ENCODE measurements at places on chromosomes 12 and 14.
A peak's percentile ranks its signal among the peaks of the same experiment; 100 is the strongest.

- no peak for DNase-seq
These were observed 84.6 kb upstream of the GRIN2B start for GRCh38 chr12:14066021-14066420.

DNA sequence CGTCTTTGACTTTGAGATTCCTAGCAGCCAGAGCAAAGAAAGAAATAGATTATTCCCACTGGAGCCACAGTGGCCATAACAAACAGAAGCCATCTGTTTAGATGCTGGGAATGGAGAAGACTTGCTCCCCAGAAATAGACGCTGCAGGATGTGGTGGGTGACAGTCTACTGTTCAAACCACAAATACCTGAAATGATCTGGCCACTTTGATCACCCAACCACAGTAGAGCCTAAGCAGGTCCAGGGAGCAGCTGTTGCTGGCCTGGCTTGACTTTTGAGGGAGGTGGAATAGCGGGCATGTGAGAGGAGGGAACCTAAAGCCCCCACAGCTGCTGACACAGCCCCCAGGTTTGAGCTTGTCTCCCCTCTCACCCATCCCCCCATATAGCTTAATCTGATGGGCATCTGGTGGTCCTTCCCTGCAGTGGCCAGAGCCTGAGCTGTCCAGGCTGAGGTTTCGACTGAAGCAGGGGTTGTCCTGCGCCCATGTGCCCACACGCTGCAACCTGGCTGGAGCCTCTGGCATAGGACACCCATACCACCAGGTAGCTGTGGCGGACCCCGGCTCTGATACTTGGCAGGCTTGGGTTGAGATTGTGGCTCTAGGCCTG lies 38.7 kb downstream of the SH2B3 start:
- DNase-seq = no peak

- DNase-seq = no peak
These were observed 43.6 kb upstream of the VSX2 start for GRCh38 chr14:74195623-74196022.

GRCh38 chr12:107467716-107468115 lies 217.9 kb upstream of the PWP1 start:
- DNase-seq = peak; percentile 62

GRCh38 chr14:103391048-103391447 lies 5.8 kb downstream of the MARK3 start:
- peak; percentile 62 for DNase-seq

DNA sequence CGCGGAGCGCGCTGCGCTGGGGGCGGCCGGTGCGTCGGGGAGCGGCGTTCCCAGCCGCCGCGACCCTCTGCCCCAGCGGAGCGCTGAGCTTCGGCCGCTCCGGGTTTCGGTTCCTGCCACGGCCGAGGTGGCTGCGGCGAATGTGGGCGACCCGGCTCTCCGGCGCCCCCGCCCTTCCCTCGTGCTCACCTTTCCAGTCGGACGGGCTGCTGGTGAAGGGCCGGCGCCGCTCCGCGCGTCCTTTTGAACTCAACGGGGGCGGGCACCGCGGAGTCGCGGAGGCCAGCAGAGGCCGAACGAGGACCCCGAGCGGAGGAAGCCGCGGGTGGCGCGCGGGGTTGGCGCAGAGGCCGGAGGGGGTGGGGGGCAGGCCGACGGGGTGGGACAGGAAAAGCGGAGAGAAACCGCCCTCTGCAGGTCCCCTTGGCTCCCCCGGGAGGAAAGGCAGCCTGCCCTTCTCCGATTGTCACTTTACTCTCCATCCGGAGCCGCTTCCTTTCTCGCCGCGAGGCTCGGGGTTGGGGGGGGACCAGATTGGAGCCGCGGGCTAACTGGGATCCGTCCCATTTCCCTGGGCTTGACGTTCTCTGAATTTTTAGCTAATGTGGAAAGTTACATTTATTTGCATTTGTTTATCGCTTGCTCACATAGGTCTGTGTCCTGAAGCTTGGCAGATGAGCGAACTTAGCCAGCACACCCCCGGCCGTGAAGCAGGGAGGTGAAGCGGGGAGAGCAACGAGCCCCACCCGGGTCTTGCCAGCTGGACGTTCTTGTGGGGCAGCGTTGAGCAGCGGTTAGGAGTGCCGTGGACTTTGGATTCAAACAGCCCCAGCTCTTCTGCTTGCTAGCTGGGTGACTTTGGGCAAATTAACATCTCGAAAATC lies at the start of gene SMAGP:
Gene SMAGP, minus strand, starts transcription at position 349 of the 884 bp plus-strand sequence. CDS start 1,137 bp downstream, outside the sequence.
- peak; percentile 90 for DNase-seq

GRCh38 chr12:46107591-46107990 lies 117.2 kb upstream of the SCAF11 start:
- no peak for DNase-seq

- no peak for DNase-seq
These were observed 42.0 kb downstream of the NCOR2 start for GRCh38 chr12:124525455-124525854.

DNA sequence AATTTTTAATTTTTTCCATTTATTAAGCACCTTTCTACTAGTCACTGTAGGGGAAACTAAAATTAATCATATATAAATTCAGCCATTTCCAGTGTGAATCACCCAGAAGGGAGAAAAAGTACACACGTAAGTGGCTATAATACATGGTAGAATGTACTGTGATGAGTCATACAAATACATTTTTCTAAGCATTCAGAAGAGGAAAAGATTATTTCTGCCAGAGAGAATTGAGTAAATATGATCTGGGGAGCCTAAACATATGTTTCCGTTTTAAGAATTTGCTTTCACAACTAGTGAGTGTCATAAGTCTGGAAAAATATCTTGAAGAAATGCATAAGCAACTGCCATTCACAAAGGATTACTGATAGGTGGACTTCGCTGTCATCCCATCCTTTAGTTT lies 102.8 kb downstream of the TGFB3 start:
- no peak for DNase-seq

DNA sequence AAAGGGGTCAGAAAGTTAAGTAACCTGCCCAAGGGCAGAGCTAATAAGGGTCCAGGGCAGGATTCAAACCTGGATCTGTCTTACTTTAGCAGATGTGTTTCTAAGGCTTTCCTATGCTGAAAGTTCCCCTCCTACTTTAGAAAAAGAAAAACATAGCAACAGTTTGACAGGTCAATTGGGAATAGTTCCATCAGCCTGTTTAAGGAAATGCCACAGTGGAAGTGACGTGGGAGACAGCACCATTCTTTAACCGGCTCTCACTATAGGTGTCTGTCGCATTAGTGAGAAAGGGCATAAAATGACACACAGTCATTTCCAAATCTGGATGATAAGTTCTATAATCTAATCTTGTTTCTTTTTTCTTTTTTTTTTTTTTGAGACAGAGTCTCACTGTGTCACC lies 7.3 kb downstream of the ALDH1L2 start:
- DNase-seq = no peak

GRCh38 chr14:93956514-93957332 lies 19.6 kb downstream of the ASB2 start:
- peak; percentile 50 for DNase-seq

GRCh38 chr14:102517392-102518062 lies 8.0 kb upstream of the ANKRD9 start:
- DNase-seq = no peak
